Activated CD8-positive, alpha-beta memory T cell treated with anti-CD3 and anti-CD28 coated beads, Interleukin-2, amount 10 ng/mL, durations not matched to agents 7 days and 5 days (primary cell): ENCODE measurements at places on chromosomes 7 and 10. TPM values are rescaled to one million over a fixed set of nuclear protein-coding genes. Genes with fewer than 3 reads are reported as not detected.

Gene UNCX
- not detected for total RNA-seq

Gene TMEM178B
- 1.9 TPM for total RNA-seq

Gene OR9A2
- not detected for total RNA-seq

Gene PITX3
- not detected for total RNA-seq

Gene CNPY4
- total RNA-seq, result 28.0 TPM

Gene TRIM74
- total RNA-seq, result 1.8 TPM

Gene OR2A1
- not detected for total RNA-seq

Gene GTF2I
- total RNA-seq, result 220 TPM

Gene NANOS1
- 0.23 TPM for total RNA-seq

Gene ERVW-1
- total RNA-seq, result not detected

Gene PSD
- 2.9 TPM for total RNA-seq

Gene ARHGAP22
- not detected for total RNA-seq

Gene LYZL2
- not detected for total RNA-seq

Gene VWDE
- 4.6 TPM for total RNA-seq
